Cardiac muscle cell (in vitro differentiated cells and primary cell): ENCODE measurements at places on chromosomes 5 and 9. TPM values are rescaled to one million over a fixed set of nuclear protein-coding genes. Genes with fewer than 3 reads are reported as not detected.

INSL4 gene
- total RNA-seq: not detected in 2 replicates

NSG2 gene
- 0.57 TPM in 1 of 2 replicates, not detected in the other for total RNA-seq

WDR38 gene
- not detected in 2 replicates for total RNA-seq

DIPK1B gene
- 163 and 188 TPM in 2 replicates for total RNA-seq

GCNT1 gene
- 0.66 and 0.67 TPM in 2 replicates for total RNA-seq

PCDHA10 gene
- 11.3 and 14.4 TPM in 2 replicates for total RNA-seq

HTR1A gene
- not detected in 2 replicates for total RNA-seq

PSIP1 gene
- 41.0 and 77.6 TPM in 2 replicates for total RNA-seq

ZBED3 gene
- 2.3 and 4.3 TPM in 2 replicates for total RNA-seq

ENTREP1 gene
- 110 and 176 TPM in 2 replicates for total RNA-seq

BDP1 gene
- total RNA-seq: 14.4 and 24.5 TPM in 2 replicates

NRARP gene
- 8.8 and 16.5 TPM in 2 replicates for total RNA-seq
